DMS 273 treated with DMSO at 0.1 percent for 48 hours (cell line): ENCODE measurements at places on chromosomes 3 and 15.
A peak's percentile ranks its signal among the peaks of the same experiment; 100 is the strongest.

DNA sequence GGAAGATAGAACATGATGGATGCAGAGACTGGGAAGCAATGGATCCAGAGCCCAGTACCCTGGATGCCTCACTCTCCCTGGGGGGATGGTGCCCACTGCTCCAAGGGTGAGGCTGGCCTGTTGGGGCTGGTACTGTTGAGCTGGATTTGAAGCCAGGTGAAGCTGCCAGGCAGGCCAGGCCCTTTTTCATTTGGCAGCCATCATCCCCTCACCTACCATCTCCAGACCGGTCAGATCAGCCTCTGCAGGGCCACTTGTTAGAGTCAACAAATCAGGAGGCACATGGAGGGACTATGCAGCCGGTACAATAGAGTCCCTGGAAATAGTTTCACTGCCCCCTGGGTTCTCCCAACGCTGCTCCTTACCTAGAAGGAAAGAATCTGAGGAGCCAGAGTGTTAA is 5.9 kb downstream of the MAPKAPK3 start:
- DNase-seq: no peak

- no peak for DNase-seq
These were observed 28.4 kb downstream of the PLS1 start for GRCh38 chr3:142624341-142625152.

GRCh38 chr3:110598847-110599490 is 472.6 kb upstream of the NECTIN3 start:
- DNase-seq: no peak

- peak; percentile 61 for DNase-seq
These were observed 88.9 kb downstream of the ITPR1 start for GRCh38 chr3:4581920-4582611.

- no peak for DNase-seq
These were observed 7.7 kb upstream of the OXSR1 start for GRCh38 chr3:38157595-38157994.

GRCh38 chr3:165751637-165752036 is 85.6 kb downstream of the BCHE start:
- DNase-seq: no peak

DNA sequence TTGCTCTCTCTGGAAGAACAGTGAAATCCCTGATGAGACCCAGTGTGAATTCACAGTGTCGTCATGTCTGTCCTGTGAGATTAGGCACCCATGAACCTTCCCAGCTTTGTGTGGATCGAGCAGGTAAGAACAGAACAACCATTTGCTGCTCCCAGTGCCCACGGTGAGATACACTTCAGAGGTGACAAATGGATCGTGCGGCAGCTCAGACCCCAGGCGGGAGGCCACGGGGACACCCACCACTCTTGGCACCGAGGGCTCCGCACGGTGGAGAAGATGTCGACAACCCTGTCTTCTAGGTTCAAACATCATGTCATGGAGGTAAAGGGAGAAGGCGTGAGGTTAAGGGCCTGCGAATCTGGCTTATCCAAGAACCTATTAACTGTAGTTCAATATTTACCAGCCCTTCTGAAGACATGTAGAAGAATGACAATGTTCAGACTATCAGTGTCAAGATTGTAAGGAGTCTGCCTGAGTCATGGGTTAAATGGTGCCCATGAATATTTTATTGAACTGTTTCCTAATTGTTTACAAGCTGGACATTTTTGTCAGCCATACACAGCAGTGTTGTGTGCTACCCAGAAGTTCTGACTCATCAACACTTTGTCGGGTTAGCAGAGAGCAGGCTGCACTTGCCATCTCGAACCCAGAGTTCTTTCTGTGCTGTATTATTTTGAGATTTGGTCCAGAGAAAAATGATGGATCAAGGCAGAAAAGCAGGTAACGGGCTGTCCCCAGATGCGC is 15.5 kb upstream of the PCSK6 start:
- DNase-seq: no peak

- DNase-seq: no peak
These were observed 88.3 kb upstream of the CLSTN2 start for GRCh38 chr3:139846729-139847128.

DNA sequence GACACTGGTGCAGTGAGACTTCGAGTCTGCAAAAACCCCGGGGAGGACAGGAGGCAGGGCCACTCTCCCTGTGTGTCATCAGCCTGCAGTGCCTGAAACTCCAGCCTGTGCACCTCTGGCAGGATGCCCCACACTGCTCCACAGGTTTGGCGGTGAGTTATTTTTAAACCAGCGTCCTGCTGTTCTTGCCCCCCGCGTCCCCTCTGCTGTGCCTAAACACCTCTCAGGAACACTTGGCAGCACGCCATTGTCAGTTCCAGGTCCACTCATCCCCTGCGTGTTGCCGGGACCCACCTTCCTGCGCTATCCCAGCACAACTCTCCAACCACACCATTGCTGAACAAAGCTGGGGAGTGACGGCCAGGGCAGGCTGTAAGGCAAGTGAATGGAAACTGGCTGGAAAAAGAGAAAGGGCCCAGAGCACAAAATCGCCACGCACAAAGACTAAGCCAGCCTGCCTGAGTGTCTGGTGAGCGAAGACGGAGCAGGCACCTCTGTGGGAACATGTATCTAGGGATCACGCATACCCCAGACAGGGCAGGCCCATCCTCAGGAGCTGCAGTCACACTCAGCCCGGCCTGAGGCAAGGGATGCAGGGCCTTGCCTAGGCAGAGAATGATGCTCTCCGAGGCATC is 3.1 kb upstream of the PLA2G4F start:
- DNase-seq: no peak

DNA sequence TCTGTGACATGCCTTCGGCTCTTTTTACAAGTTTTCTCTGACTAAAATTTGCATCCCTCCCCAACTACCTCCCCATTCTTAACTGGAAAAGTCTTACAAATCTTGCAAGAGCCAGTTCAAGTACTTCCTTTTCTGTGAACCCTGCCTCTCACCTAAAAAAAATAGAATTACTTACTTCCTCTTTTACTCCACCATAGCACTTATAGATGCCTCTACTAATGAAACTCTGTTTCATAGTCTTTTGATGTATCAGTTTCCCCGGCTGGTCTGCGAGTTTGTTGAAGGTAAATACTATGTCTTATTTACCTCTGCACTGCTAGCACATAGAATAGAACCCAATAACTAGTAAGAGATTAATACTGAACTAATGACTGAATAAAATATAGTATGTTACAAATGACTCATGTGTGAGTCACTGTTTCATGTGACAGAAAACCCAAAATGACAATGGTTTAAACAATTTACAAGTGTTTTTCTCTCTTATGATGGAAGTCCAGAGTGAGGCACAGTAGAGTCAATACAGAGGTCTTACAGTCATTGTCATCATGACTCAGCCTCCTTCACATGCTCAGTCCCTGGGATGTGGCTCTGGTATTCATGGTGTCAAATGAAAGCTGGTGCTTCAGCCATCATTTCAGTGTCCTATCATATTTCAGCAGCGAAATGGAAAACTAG is 393.5 kb downstream of the RSL24D1 start:
- no peak for DNase-seq

DNA sequence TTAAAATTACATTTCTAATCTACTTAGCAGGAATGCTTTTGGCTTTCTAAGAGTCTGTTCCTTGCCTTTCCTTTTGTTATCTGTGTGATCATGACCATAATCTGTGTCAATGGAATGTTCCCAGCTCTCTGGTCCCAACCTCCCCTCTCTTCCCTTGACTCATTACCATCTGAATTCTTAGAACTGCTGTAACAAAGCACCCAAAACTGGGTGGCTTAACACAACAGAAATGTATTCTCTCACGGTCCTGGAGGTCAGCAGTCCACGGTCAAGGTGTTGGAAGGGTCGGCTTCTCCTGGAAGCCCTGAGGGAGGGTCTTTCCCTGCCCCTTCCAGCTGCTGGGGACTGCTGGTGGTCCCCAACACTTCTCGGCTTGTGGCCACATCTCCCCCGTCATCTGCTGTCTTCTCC is 81.1 kb downstream of the LRRK1 start:
- DNase-seq: no peak

GRCh38 chr3:4835616-4836043 is 143.6 kb upstream of the BHLHE40 start:
- no peak for DNase-seq
